Stimulated activated CD4-positive, alpha-beta T cell treated with anti-CD3 and anti-CD28 coated beads, Interleukin-15, amount 100 ng/mL, for 48 hours (primary cell): ENCODE measurements at places on chromosomes 16 and 17.

GRCh38 chr17:80604009-80604669, 59.5 kb downstream of the RPTOR start:
- no peak for DNase-seq

DNA sequence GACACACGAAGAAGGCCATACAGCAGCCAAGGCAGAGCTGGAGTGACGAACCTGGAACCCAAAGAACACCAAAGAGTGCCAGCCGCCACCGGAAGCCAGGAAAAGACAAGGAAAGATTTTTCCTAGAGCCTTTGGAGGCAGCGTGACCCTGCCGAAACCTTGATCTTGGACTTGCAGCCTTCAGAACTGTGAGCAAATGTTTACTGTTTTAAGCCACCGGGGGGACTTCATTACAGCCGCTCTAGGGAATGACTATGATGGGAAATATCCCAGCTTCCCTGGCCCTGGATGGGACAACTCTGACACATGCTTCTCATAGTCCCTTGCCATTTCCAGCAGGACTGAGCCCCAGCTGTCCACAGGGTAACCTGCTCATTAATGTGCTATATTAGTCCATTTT, 270.6 kb downstream of the HAPSTR1 start:
- no peak for DNase-seq

GRCh38 chr17:18257982-18258355, 569 bp downstream of the FLII start:
- peak; percentile 39 for DNase-seq

- DNase-seq, result no peak
These were observed 10.4 kb downstream of the RPUSD1 start for GRCh38 chr16:777826-778225.

DNA sequence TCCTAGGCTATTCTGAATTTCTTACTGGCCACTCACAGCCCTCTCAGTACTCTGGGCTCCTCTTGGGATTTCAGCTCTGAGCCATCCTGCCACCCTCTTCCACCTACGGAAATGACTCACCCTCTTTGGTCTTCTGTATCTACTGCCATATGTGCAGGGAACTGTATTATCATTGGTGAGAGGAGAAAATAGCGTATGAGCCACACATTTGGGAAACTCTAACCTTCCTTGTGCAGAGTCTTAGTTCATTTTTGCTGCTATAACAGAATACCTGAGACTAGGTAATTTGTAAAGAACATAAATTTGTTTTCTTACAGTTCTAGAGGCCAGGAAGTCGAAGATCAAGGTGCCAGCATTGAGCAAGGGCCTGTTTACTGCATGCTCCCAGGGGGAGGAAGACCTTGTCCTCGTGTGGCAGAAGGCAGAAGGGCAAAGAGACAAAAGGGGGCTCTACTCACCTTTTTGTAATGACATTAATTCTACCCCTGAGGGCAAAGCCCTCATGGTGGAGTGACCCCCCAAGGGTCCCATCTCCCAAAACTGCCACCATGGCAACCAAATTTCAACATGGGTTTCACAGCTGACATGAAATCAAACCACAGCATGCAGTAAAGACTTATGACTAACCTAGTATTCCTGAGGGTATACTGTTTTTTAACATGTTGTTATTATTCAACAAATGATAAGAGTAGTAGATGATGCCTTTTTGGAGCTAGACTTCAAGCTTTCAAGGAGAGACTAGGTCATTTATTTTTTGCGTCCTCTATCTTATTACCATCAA, 191.8 kb downstream of the PRKCA start:
- DNase-seq, result no peak

GRCh38 chr16:64751906-64752305, 370.0 kb downstream of the CDH11 start:
- DNase-seq, result no peak

DNA sequence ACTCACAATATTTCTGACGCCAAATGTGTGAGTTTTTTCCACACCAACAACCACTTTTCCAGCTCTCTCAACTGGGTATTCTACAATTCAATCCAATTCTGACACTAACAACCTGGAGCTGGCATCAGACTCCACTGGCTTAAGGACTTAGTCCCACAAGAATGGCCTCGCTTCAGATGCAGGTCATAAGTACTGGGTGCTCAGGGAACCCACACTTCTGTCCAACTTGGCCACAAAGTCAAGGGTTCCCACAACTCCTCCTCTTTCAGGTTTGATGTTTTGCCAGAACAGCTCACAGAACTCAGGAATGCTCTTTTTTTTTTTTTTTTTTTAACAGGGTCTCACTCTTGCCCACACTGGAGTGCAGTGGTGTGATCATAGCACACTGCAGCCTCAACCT, 56.1 kb upstream of the TMC5 start:
- DNase-seq, result no peak

- DNase-seq, result no peak
These were observed 63.0 kb downstream of the GTF3C1 start for GRCh38 chr16:27486760-27487159.

DNA sequence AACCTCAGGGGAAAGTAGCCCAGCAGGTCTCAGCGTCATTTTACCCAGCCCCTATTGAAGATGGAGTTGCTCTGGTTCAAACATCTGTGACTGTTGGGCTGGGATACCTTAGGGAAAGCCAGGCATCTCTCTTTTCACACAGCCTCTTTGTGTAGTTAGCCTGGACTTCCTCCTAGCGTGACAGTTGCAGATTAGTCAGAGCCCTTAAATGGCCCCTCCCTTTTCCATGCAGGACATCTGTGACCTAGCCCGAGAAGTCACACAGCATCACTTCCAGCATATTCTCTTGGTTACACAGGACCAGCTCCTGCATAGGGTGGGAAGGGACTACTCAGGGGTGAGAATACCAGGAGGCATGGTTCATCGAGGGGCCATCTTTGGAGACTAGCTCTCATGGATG, 375.0 kb upstream of the RBFOX1 start:
- no peak for DNase-seq

DNA sequence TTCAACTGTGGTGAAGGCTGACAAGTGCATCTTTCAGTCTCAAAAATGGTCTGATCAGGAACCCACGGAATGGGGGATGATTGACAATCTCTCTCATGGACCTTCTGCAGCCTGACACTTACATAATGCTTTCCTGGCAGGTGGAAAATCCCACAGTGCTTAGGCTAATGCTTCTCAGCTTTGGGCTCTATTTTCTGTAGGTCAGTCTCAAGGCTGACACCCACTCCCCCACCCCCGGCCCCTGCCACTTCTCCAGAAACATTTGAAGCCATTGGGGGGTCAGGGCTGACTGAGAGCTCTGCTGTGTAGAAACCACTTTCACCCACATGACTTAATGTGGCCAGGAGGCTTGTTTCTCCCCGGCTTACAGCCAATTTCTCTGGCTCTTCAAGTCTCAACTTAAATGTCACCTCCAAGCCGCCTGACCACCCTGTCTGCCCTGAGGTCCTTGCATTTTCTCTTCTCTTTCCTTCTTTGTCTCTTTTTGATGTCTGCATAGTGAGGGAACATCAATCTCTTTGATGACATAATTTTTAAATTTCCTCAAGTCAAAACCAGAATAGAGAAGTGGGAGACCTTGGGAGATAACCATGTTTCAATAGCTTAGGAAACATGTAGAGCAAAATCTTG, 16.7 kb upstream of the IRF8 start:
- no peak for DNase-seq

- no peak for DNase-seq
These were observed 5.1 kb downstream of the ZFPM1 start for GRCh38 chr16:88458039-88458772.

GRCh38 chr17:72397687-72398086, 276.9 kb downstream of the SOX9 start:
- DNase-seq, result no peak

GRCh38 chr17:74558882-74559519, 8.3 kb downstream of the CD300H start:
- no peak for DNase-seq

DNA sequence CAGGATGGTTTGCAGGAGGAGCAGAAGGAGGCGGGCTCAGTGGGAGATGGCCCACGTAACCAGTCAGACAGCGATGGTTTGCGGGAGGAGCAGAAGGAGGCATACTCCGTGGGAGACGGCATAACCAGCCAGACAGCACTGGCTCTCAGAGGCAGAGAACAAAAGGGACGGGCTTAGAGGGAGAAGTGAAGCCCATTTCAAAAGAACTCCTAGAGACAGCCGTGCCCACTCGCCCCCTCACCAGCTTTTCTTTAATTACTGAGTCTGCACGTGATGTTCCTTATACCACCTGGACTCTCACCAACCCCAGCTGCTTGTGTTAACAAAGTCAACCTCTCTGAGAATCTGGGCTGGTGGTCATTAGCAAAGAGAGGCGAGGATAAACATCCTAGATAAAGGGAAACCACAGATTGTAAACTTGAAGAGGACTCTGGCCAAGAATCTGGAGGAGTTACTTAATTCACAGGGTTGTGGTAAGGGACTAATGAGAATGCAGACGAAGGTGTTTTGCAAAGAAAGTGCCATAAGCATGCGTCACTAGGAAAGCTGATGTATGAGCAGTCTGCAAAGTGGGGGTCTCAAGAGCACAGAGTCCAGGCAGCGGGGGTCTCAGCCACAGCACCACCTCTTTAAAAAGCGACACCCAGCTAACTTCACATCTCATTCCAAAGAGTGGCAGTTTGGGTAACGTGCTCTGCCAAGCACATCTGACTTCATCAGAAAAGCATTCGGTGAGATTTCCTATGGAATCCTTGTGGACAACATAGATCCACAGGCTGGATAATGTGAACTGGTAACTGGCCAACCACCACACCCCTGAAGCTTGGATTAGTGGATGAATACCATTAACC, 51.7 kb downstream of the NXN start:
- no peak for DNase-seq

DNA sequence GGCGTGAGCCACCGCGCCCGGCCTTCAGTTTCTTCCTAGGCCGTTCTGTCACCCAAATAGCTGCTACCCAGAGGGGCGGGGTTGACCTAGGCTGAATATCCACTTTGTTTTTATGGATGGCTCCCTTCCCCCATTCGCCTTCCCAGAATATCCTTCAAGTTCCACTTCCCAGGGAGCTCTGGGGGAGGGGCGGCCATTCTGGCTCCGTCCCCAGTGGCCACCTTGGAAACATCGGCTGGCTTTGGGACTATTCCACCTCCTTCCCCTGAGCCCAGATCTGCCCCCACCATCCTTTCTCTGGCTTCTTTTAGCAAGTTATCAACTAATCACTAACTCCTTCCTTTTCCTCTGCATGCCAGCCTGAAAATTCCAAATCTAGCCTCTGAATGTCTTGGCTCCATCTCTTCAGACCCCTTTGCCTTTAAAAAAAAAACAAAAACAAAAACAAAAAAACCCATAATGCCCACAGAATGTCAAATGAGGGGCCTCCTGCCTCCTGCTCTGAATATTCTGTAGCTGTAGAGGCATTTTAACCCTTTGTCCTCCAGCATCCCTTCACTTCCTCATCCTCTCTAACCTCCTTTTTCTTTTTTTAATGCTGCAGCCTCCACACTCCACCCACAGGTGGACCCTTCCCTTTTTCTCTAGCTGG, 6.4 kb downstream of the ATP1B2 start:
- no peak for DNase-seq

DNA sequence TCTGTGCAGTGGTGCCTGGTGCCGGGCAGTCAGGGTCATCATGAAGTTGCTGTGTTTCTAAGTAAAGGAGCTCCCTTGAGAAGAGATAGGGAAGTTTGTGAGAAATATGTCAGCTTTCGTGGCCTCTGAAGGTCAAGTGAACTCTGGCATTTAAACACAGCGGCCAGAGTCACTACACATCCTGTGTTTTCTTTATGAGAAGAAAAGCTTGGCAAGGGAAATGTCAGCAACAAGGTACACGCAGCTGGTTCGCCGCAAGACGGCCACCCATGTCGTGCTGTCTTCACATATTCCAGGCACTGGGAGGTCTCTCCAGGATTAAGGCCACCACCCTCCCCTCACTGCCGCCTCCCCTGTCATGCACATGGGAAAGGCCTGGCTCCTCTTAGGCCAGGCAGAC, 33.2 kb upstream of the PEMT start:
- no peak for DNase-seq

GRCh38 chr16:50473356-50473945, 74.7 kb upstream of the NKD1 start:
- DNase-seq, result no peak

DNA sequence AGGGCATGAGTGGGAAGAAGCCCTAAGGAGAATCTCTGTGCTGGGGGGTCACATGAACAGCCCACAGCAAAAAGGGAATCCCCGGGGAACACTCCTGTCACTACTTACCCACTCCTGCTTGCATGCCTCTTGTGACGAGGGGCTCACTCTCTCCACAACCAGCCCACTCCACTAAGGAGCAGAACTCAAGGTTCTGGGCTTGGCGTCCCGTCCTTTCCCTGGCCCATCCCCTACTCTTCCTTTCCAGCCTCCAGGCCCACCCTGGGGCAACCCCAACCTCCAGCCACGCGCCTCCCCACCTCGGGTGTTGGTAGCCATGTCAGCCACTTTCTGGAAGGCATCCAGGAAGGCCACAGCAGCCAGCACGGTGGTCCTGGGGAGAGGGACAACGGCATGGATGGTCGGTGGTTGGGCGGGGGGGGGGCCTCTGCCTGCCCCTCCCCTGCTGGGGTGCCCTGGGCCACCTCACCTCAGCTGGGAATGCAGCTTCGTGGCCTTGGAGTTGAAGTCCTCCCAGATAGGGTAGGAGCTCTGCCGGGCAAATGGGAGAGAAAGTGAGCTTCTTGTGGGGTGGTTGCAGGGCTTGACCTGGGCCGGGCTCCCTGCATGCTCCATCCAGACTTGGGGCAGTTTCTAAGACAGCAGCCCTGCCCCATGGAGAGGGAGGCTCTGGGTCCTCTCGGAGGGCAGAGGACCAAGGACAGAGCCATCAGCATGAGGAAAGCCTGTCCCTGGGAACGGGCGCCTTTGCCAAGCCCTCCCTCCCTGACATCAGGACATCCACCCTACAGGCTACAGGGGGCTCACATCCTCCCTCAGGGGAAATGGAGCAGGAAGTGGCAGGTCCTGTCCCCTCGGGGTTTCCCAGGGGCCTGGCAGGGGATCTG, 5.1 kb downstream of the MTSS2 start:
- no peak for DNase-seq

- no peak for DNase-seq
These were observed 2.2 kb downstream of the RNF213 start for GRCh38 chr17:80262775-80263244.

DNA sequence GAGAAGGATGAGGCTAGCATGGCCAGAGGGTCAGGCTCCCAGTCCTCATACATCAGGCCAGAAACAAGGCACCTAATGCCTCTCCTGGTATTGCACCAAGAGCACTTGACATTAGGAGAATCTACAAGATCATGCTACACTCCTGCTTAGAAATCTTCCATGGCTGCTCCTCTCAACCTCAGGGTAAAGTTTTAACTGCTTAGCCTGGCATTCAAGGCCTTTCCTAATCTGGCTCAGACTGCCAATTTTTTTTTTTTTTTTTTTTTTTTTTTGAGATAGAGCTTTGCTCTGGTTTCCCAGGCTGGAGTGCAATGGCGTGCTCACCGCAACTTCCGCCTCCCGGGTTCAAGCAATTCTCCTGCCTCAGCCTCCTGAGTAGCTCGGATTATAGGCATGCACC, 8.2 kb downstream of the PIP4K2B start:
- no peak for DNase-seq

DNA sequence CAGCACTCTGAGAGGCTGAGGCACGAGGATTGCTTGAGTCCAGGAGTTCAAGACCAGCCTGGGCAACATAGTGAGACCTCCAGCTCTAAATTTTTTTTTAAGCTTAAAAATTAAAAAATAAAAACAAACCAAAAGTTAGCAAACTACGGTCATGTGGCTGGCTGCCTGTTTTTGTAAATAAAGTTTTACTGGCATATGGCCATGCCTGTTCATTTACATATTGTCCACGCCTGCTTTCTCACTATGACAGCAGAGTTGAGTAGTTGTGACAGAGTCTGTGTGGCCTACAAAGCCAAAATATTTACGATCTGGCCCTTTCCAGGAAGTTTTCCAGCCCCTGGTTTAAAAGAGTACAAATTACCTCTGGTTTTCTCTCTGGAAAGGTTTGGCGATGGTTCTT, 3.3 kb downstream of the SLX4 start:
- DNase-seq, result no peak
